ENCODE measurements at places on chromosomes 7 and 10.
A peak's percentile ranks its signal among the peaks of the same experiment; 100 is the strongest.

DNA sequence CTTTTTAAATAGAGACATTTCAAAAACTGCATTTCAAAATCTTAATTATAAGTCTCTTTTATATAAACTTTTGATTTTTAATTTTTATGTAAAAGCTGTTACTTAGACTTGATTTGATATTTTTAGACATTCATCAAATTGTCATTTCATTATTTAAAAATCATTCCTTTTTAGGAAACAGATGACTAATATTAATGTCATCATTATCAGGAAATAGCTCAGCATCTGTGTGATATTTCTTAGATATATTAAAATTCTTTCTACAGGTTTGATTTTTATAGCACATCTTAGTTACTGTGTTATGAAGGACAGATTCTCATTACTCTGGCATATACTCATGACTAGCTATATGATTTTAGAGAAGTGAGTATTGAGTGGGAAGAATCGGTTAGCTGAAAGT, 17.2 kb downstream of the RUNDC3B start:
- DNase-seq: no peak

DNA sequence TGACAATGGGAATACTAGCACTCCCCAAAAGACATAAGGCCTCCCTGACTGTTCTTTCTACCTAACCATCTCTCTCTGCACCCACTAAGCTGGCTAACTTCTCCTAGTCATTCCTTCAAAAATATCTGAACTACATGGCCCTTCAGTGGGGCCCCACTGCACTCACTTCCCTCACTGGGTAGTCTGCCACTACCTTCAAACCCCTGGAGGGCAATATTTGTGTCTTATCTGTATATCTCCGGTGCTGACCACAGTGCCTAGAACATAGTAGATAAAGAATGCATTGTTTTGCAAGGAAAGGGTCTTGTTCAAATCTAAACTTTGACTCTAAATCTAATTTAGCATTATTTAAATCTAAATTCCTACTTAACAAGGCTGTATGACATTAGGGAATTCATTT, 44.3 kb downstream of the CACUL1 start:
- no peak for DNase-seq

- DNase-seq: no peak
Observed at GRCh38 chr7:155731380-155731779, 80.9 kb downstream of the SHH start.

- no peak for DNase-seq
Observed at GRCh38 chr10:131822013-131822691, 78.7 kb upstream of the PPP2R2D start.

- peak; percentile 87 for DNase-seq
Observed at GRCh38 chr7:56079450-56080185, 13.1 kb downstream of the PHKG1 start.

DNA sequence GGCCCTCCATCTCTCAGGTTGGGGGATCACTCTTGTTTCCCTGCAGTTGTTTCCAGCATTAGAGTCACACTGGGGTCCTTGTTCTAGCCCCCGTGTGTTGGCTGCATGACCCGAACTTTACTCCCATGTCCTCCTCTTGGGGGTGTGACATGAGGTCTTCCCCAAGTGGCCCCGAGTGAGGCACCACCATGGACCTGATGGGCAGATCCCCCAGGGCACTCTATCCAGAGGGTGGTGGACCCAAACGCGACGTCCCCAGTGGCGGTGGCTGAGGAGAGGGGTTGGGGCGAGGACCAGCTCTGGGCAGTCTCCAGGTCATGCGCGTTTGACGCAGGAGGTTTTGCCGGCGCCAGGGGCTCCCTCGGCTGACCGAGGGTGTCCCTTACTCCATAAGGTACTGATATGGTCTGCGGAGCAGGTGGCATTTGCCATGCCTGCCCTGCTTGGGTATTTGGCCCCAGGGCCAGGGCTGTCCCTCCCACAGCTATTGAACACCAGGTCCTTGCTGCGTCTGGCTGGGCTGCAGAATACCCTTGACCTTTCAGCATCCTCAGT, 131.9 kb downstream of the LHPP start:
- DNase-seq: no peak

- no peak for DNase-seq
Observed at GRCh38 chr7:130939321-130940095, 205.5 kb upstream of the KLF14 start.

DNA sequence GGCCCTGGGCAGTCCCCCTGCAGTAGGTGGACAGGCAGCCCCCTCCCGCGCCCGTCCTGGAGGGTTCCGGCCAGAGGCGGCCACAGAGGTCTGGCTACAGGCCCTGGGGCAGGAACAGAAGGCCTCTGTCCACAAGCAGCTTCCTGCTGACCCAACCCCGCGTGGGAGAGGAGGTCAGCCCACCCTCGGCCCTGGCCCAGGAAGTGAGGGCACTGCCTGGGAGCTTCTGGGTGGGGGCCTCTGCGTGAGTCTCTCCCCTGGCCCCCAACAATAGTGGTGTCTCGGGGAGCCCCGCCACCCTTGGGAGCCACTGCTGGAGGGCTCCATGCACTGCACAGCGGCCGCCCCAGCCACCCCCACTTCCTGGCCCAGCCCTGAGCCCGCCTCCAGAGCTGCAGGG, 4.7 kb downstream of the MICALL2 start:
- DNase-seq: no peak

DNA sequence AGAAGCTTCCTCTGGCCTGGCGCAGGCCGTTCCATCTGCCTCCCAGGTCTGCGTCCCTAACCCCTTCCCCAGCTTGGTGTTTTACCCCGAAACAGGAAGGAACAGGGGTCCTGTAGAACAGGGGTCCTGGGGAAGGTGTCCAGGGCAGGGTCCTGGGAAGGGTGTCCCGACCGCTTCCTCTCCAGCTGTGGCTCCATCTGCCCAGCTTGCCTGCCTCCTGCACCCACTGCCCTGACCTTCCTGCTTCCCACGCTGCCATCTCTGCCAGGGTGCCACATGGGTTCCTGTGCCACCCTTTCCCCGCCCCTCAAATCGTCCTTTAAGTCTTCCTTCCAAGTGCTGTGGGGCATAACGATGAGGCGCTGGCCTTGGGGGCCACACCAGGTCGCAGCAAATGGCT, 32.4 kb downstream of the WDR86 start:
- DNase-seq: no peak

Measured in NCI-H1092 (cell line).